ENCODE measurements at places on chromosomes 4 and X.

- DNase-seq: no peak
Measured at GRCh38 chr4:2837110-2837903, 6.3 kb upstream of the ADD1 start.

DNA sequence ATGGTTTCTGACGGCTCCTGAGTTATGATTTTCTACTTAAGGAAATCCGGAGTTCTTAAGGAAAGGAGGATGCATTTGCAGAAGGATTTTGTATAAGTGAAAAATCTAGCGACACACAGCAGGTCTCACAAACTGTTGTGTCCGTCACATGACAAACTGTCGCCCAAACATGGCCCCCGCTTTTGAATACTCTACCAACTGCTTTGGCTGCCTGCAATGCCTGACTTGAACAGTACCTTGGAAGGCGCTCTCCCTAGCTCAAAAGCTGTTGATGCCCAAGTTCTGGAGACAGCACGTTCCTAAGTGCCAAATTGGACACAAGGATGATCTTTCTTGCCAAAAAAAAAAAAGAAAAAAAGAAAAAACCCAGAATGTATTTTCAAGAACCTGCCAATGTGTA is 103.2 kb downstream of the ENPP6 start:
- no peak for DNase-seq

GRCh38 chrX:130267956-130268448 is 697 bp downstream of the ZNF280C start:
- DNase-seq: no peak

DNA sequence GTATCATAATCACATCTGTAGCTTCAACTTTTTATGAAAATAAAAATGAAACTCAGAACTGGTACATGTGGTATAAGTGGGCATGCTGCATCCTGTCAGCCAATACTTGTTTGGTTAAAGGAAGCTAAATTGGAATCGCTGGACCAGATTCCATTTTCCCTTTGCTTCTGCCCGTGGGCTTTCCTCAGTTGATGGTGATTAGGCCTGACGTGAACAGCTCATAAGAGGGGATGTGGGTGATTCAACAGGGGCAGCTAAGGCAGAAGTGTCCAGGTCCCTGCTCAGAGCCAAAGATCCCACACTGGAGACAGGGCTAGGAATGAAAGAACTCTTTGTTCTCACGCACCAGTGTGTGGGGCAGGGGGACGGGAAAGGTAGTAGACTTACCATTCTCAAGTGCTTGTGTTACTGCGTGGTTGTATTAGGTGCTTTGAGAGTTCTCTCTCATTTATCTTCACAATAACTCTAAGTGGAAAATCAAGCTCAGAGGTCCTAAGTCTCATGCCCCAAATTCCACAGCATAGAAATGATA is 63.2 kb upstream of the GUCY1A1 start:
- DNase-seq: no peak

- no peak for DNase-seq
Measured at GRCh38 chrX:104130808-104131207, 18.5 kb downstream of the ZCCHC18 start.

- DNase-seq: no peak
Measured at GRCh38 chr4:158657291-158657690, 14.4 kb downstream of the C4orf46 start.

DNA sequence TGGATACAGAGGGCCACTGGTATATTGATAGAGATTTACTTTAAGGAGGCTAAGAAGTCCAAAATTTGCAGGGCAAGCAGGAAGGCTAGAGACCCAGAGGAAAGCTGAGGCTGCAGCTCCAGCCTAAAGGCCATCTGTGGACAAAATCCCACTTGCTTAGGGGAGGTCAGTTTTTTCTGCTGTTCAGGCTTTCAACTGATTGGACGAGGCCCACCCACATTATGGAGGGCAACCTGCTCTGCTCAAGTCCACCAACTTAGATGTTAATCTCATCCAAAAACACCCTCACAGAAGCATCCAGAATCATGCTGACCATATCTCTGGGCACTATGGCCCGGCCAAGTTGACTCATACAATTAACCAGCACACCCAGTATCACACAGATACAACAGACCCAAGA is 176.3 kb downstream of the EVC2 start:
- no peak for DNase-seq

DNA sequence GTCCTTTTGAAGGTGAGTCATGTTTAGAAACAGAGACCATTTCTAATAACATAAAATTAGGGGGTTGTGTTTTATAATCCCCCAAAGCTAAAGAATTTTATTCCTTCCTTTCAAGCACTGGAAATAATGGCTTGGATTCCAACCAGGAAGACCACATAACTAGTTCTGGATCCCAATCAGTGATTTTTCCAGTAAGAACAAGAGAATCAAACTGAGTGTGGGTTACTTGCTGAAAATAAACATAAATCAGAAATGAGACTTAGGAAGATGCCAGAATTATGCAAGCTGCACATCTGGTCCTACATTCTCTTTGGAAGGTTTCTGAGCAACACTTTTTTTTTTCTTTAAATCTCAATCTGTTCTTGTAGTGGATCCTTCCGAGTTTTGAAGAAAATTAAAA is 76.3 kb downstream of the SOWAHB start:
- no peak for DNase-seq

- no peak for DNase-seq
Measured at GRCh38 chr4:146458594-146458993, 63.1 kb downstream of the SLC10A7 start.

DNA sequence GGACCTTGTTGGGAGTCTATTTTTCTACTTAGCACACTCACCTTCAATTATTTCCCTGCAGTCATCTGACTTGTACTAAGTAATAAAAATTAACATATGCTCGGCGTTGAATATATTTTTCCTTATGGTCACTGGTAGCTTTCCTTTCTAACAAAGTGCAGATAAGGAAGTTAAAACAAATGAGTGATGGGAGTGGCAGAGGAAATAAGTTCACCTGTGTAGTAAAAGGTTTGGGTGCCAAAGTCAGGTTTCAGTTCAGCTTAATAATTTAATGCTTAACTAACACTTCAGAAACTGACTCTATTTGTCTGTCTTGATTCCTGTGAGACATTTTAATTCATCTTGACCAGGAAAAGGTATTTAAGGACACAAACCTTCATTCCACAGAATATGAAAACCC is 184.4 kb downstream of the PCDH7 start:
- no peak for DNase-seq

GRCh38 chr4:134470544-134470943 is 269.0 kb upstream of the PABPC4L start:
- no peak for DNase-seq

DNA sequence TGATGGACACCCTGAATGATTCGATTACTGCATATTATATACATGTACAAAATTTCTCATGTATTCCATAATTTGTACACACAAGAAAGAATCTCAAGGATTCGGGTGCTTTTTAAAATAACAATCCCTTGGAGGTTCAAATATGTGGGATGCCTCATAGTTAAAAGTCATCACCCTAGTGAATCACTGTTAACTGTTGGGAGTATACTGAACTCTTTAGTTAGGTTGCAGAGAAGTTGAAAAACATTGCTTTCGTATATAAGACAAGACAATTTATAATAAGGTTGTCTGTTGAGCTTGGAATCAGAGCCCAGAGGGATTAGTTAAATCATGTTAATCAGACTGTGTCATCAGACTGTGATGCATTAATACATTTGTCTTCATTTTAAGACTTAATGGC is 15.6 kb downstream of the DCK start:
- no peak for DNase-seq

DNA sequence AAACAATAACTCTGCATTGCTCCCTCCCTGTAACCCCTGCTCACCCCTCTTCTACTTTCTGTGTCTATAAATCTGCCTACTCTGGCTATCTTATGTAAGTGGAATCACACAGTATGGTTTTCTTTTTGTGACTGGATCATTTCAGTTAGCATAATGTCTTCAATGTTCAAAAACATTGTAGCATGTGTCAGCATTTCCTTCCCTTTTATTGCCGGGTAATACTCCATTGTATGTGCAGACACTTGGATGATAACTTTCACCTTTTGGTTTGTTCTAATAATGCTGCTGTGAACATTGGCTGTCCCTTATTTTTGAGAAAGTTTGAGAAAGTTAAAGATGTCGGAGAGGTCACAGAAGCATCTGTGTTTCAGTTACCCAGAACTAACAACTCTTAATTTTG is 60.6 kb upstream of the TLR2 start:
- DNase-seq: no peak

DNA sequence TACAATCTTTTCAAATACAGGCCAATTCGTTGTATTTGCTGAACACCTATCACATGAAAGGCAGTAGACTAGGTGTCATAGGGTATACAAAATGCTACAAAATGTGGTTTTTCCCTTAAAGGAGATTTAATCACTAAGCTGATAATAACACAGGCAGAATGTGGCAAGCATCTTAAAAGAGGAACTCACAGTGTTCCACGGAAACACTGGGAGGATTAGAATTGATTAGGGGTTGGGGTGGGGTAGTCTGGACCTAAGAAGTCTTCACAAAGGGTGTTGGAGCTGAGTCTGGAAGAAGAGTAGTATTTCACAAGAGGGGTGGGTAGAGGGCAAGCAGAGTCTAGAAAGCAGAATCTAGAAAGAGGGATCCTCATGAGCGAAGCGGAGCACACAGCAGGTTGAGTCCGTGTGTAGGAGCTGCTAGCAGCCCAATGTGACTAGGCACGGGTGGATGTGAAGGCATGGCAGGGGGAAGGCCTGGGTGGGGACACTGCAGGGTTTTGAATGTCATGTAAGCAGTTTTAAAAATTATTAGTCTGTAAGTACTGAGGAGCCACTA is 123.6 kb downstream of the MGST2 start:
- no peak for DNase-seq

DNA sequence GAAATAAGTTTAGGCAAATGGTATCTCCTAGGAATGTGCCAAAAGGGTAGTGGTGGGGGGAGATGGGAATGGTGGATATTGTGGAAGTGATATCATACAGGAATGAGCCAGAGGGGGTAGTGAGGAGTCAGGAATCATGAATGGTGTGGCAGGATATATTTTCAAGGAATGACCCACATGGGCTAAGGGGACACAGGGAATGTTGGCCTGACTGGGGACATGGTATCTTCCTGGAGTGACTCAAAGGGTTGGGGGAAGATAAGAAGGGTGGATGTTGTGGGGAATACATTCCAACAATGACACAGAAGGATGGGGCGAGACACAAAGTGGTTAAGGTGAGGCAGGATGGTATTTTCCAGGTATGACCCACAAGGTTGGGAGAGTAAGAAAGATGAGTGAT is 60.6 kb downstream of the MAOA start:
- DNase-seq: no peak

GRCh38 chrX:124373348-124373747 is 27.0 kb downstream of the SH2D1A start:
- DNase-seq: no peak

DNA sequence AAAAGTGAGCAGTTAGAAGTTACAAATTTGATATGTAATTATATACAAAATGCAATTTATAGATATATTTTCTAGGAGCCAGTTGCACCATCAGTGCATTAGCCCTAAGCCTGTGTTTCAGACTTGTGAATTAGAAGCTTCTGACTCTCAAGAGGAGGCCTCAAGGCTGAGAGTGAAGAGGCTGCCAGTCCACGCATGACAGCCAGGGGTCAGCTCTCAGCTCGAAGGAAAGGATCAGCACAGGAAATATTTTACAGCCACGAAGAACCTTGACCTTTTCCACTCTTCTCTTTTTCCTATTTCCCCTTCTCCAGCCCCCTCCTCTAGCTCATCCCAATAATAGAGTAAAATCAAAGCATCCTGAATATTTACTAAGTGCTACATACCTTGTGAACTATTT is 642.4 kb downstream of the TRIML1 start:
- no peak for DNase-seq

DNA sequence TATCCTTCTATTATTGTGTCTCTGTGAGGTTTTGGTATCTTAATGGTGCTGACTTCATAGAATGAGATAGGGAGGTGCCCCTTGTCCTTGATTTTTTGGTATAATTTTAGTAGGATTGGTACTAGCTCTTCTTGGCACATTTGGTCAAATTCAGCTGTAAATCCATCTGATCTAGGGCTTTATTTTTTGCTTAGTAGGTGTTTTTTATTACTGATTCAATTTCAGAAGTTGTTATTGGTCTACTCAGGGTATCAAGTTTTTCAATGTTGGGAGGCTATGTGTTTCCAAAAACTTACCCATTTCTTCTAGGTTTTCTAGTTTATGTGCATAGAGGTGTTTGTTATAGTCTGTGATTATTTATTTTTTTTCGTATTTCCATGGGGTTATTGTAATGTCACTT is 103.3 kb downstream of the SH3BGRL start:
- no peak for DNase-seq

GRCh38 chr4:142840516-142841123 is 5.5 kb downstream of the INPP4B start:
- DNase-seq: no peak

DNA sequence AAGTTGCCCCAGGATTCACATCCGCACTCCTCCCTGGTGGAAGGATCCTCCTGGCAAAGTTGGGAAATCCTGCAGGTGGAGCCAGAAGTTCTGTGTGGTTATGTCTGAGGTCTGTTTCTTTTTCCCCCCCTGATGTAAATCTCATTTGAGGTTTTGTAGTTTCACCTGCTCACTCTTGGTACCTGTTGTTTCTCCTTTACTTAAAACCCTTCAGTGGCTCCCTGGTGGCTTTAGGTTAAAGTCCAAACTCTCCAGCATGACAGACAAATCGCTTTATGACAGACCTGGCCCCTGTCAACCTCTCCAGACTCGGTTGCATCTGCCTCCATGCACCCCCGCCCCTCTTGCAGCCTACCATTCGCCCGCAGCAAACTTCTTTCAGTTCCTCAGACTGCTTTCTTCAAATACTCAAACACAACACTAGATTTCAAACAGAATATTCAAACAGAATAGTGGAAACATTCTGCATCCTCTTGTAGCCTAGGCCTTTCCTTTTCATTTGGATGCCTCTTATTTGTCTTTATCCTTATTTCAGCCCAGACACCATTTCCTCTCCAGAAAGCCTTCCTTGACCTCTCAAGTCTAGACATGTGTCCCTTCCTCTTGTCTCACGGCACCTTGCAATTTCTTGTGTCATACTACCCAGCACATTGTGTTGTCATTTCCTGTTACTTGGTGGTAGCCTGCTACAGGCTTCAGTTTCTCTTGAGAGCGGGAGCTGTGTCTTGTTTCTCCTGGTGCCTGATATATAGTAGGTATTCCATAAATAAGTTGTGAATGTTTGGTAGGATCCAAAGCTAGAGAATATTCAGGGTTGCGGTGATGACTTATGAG is 24.8 kb downstream of the IL13RA1 start:
- no peak for DNase-seq

GRCh38 chr4:139844057-139844456 is 178.4 kb downstream of the MGST2 start:
- DNase-seq: no peak

- DNase-seq: no peak
Measured at GRCh38 chr4:123433976-123434375, 37.4 kb downstream of the SPRY1 start.

DNA sequence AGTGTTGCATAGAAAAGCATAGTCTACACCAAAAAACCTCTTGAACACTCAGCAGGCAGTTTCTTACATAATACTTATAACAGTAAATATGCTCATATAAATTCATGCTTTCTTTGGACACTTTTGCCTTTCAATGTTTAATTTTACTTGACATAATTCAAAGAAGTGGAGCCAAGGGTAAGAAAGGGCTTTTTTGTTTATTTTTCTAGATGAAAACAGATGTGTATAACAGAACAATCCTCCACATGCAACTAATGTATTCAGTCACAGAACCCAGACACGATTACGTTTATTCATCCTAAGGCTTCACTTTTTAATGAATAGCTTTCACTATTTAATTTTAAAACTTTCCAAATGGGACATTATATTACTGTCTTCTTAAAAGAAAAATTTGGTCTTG is 58.0 kb upstream of the PTPN13 start:
- DNase-seq: no peak

GRCh38 chr4:122692641-122693520 is 39.6 kb upstream of the BBS12 start:
- DNase-seq: no peak

Measured in activated CD4-positive, alpha-beta T cell treated with anti-CD3 and anti-CD28 coated beads for 48 hours (primary cell).